ENCODE measurements at places on chromosomes 1 and 21. TPM values are rescaled to one million over a fixed set of nuclear protein-coding genes. Genes with fewer than 3 reads are reported as not detected.
A peak's percentile ranks its signal among the peaks of the same experiment; 100 is the strongest.

Gene NBPF15
- 38.0 TPM for total RNA-seq

Gene PLA2G4A
- total RNA-seq: 74.7 TPM

Gene TRABD2B
- 0.16 TPM for total RNA-seq

DNA sequence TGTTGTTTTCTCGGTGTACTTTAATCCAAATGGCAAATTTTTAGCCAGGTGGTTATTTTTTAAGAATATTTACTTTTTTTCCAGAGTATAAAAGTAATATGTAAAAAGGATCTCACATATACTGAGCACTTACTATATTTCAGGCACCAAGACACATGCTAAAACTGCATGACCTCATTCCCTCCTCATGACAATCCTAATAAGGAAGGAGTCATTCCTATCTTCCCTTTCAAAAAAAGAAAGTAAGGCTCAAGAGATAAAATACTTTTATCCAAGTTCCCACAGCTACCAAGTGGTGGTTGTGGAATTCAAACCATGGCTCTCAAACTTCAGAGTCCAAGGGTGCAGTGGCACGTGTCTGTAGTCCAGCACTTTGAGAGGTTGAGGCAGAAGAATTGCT lies 19.4 kb downstream of the ATP2B4 start:
- DNase-seq: no peak

DNA sequence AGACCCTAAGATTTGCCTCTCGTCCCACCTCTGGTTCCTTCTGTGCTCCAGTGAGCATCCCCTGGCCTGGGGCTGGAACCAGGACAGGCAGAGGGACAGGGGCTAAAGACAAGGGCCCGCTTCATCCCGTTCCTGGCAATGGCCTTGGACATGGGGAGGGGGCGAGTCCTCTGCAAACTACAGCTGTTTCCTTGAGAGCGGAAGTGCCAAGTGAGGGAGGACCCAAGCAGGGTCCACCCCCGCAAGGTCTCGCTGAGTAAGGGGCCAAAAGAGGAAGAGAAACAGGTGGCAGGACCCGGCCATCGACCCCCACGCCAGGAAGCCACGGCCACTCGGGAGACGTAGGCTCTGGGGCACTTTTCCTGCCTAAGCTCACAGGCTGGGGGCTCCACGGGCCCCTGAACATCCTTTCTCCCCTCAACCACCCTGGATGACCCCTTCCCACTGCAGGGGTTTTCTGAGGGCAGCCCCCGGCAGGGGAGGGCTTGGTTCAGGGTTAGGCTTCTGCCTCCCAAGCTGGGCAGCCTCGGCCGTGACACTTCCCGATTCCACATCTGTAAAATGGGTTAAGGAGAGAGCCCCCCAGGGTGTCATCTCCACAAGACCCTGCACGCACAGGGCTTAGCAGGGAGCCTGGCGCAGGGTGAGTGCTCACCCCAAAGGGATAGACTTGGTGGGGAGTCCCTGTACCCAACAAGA lies 17.9 kb upstream of the PLEKHG5 start:
- DNase-seq: no peak

- DNase-seq: no peak
These were observed 79.1 kb upstream of the VAMP3 start for GRCh38 chr1:7692005-7692404.

DNA sequence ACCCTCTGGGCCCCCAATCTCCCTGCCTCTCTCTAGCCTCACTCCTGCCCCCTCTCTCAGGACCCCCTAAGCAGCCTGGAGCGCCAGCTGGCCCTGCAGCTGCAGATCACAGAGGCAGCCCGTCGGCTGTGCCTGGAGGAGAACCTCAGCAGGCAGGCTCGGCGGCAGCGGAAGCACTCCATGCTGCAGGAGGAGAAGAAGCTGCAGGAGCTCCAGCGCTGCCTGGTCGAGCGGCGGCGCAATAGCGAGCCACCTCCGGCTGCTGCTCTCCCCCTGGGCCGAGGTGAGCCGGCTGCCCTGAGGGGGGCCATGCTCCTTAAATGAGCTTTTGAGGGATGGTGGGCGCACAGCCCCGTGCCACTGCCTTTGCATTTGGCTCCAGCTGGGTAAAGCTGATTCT lies 6.2 kb downstream of the INAVA start:
- no peak for DNase-seq

GRCh38 chr1:33683913-33684312 lies 180.0 kb upstream of the HMGB4 start:
- peak; percentile 60 for DNase-seq

GRCh38 chr1:12480041-12480440 lies 138.0 kb downstream of the DHRS3 start:
- no peak for DNase-seq

DNA sequence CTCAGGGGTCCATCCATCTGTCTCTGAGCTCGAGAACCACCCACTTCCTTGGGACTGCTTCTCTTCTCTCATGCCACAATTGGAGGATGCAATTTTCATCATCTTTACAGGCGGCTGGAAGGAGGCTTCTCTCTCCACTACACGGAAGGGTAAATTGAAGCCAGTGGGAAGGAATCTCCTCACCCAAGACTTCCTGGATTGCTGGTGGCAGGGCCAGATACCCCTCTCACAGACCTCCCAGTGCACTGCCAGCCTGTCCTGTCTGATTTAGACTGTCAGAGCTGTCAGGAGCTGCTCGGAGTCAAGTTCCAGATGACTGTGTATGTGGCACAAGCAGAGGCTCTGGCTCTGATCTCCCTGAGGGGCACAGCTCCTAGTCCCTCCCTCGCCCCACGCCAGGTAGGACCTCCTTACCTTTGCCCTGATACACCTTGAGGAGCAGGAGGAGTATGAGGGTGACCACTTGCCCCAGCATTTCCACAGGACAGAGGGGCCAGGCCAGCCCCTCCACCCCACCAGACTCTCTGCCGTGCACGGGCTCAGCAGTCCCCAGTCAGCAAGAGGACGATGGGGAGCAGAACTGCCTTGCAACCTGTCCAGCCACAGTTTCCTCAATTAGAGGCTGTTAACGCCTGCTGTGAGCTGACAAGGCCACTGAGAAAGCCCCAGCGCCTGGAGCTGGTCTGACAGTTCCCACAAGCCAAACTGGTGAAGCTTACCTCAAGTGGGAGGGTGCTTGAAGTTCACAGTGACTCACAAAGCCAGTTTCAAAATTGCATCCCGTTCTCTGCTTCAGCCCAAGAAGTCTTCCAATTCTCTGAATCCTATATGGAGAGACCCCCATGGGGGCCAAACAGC lies at the start of gene CD244:
Gene CD244 (minus strand): TSS at position 685 of the 858 bp plus-strand sequence. CDS start 210 bp downstream, at position 475.
- DNase-seq: no peak

GRCh38 chr1:58922302-58923089 lies 138.6 kb upstream of the JUN start:
- DNase-seq: peak; percentile 32

DNA sequence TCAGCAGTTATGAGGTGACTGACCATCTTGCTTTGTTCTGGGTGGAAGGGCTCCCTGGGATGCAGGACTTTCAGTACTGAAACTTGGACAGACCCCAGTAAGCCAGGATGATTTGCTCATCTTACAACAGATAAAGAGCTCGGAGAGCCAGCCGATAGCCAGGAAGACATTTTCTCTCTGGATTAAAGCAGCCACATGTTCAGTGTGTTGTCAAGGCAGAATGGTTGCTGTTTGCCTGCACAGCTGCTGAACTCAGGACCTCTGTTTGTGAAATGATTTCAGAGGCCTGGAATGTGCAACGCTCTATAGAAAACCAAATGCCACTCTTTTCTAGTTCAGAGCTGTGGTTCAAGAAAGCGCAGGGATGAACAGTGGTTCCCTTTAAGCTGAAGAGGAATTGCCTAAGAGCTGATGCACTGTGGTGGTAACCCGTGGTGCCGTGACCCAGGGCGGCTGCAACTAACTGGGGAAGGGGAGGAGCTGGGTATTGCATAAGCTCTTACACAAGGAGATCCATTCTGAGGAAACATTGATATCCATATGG lies 40.7 kb downstream of the CASQ2 start:
- DNase-seq: peak; percentile 85
